Stimulated activated CD4-positive, alpha-beta T cell treated with anti-CD3 and anti-CD28 coated beads, Interleukin-1b, Interleukin-23, amount 100 ng/mL, for 4 hours (primary cell): ENCODE measurements at places on chromosomes 13 and 19.

GRCh38 chr19:48244281-48244680 is 11.4 kb downstream of the CARD8 start:
- DNase-seq = peak; percentile 41

- no peak for DNase-seq
Observed at GRCh38 chr13:77800219-77800618, 102.7 kb downstream of the SLAIN1 start.

- no peak for DNase-seq
Observed at GRCh38 chr19:50171752-50172151, 8.7 kb upstream of the IZUMO2 start.

- no peak for DNase-seq
Observed at GRCh38 chr13:39451301-39451700, 151.7 kb downstream of the LHFPL6 start.

- no peak for DNase-seq
Observed at GRCh38 chr13:47117268-47117667, 220.4 kb upstream of the HTR2A start.

GRCh38 chr13:106393776-106394175 is 141.7 kb downstream of the EFNB2 start:
- no peak for DNase-seq

GRCh38 chr19:14472202-14472938 is 2.8 kb downstream of the PTGER1 start:
- peak; percentile 89 for DNase-seq

GRCh38 chr13:38763446-38764381 is 76.8 kb downstream of the FREM2 start:
- no peak for DNase-seq

GRCh38 chr13:43074824-43075510 is 51.6 kb downstream of the DNAJC15 start:
- no peak for DNase-seq

- no peak for DNase-seq
Observed at GRCh38 chr13:30751183-30751933, 16.0 kb downstream of the ALOX5AP start.

DNA sequence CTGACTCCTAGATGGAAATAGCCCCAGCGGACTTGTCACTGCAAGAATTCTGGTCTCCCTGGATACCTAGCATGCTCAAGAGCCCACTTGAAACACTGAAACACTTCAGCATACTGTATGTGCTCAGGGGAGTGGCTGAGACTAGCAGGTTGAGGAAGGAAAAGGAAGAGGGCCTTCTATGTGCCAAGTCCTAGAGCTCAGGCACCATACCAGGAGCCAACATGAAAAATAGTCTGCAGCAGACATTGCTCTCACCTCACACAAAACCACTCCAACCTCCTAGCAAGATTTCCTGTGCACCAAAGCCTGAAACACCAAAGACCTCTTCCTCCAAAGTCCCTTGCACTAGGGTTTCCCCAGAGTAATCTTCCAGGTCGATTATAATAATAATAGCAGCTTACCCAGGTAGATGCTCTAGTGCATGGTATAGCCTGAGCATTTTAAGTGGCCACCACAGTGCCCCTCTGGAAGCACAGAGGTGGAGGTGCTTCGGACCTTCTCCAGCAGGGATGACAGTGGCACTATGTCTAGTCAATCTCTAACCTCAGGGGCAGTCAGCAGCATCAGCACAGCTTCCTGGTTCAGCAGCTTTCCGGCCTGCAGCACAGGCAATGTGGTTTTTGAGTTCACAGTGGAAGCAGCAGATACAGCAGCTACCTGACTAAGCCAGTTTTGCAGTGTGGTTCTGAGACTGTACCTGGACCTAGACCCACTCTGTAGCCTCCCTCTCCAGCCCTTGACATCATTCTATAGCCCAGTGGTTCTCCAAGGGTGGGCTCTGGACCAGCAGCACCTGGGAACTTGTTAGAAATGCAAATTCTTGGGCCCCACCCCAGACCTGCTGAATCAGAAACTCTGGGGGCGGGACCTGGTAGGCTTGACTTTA is 45.6 kb upstream of the UBE2L5 start:
- DNase-seq = peak; percentile 28

DNA sequence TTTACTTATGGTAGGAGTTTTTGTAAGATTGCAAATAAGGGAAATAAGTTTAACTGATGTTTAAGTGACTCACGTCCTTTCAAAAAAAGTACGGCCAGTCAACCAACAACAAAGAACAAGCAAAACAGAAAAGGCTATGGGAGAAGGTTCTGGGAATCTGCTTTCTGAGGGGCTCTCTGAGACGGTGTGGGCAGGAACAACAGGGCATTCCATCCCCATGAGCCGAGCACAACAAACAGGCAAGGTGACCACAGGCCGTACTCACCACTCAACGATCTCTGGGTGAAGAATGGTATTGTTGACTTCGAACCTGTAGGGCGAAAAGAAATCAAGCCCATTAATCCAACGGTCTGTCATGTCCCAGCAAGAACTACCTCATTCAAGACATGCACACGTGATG is 43.8 kb downstream of the PEPD start:
- DNase-seq = no peak

GRCh38 chr19:51765086-51765485 is 4.1 kb downstream of the FPR2 start:
- no peak for DNase-seq

- DNase-seq = no peak
Observed at GRCh38 chr19:11538232-11539036, at the start of gene CNN1. Gene CNN1, plus strand, starts transcription at chr19:11538851. Its CDS starts 77 bp downstream, at chr19:11538928.

- no peak for DNase-seq
Observed at GRCh38 chr19:1172353-1173158, 1.5 kb downstream of the SBNO2 start.
